ENCODE measurements at places on chromosomes 3 and 15. TPM values are rescaled to one million over a fixed set of nuclear protein-coding genes. Genes with fewer than 3 reads are reported as not detected.

- DNase-seq: no peak
These were observed 20.8 kb upstream of the NXPE3 start for GRCh38 chr3:101758224-101758623.

DNA sequence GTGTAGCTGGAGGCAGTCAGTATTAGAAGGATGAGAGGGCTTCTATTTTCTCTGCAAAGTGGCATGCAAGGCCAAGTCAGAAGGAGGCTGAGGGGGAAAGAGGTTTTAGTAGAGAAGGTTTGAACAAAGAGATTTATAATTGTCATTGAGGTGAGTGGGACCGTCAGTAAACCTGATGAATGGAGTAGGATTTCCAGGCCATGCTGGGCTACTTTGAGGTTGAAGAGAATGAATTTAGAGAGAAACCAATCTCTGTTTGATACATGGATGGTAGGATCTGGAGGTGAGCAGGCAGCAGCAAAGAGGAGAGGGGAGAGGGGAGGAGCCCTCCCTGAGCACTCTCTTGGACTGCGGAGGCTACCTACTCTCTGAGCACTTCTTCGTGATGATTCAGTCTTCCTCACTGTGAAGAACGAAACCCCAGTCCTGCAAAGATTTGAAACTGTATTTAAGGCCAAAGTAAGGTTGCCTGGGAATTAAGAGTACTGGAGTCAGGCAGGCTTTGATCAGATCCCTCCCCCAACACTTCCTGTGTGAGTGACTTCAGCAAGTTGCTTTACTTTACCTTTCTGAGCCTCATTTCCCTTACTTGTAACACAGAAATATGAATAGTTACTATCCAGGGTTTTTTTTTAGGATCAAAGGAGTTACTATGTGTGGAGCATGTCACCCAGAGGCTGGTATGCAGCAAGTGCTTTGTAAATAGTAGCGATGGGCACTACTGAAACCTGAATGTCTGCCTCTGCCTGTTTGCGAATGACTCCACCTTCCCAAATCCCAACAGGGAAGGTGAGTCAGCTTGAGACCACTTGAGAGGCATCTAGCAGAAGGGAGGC lies 75.8 kb downstream of the RPL39L start:
- no peak for DNase-seq

DNA sequence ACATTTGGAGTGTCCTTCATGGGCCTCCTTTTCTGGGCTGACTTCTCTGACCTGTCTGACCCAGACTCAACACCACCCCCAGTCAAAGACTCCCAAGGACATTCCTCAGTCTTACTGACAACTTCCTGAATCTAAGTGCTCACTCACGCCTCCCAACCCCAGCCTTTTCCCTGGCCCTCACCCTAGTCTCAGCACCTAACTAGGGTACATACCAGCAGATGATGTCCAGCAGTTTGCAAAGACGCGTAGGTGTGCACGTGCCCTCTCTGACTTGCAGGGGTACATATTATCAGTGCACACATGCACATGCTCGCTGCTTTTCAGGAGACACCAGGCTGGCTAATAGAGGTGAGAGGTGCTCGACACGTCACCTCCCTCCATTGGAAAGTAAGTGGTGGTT lies 38.7 kb upstream of the SLCO2A1 start:
- DNase-seq: no peak

GRCh38 chr3:120864541-120864940 lies 43.5 kb upstream of the STXBP5L start:
- DNase-seq: no peak

Gene TRAT1
- total RNA-seq: not detected

GRCh38 chr15:67106764-67107013 lies 41.3 kb downstream of the SMAD3 start:
- DNase-seq: no peak

Gene TMEM40
- not detected for total RNA-seq

DNA sequence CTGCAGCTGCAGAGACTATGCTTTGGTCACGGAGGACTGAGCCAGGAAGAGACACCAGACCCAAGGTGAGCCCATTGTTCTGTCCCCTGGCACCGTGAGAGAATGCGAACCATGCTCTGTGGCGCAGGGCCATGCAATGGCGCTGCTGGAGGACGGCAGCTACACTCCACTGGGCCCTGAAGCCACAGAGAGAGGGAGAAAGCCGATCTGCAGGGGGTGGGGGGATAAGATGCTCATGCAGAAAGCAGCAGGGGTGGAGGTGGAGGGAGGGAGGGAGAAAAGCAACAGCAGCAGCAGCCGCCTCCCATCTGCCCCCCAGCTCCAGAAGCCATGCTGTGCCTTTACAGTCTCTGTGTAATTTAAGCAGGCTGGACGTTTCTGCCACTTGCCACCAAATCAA lies 5.3 kb downstream of the BDH1 start:
- no peak for DNase-seq

Gene CGNL1
- total RNA-seq: 0.43 TPM

GRCh38 chr15:98382139-98382538 lies 266.2 kb upstream of the IGF1R start:
- no peak for DNase-seq

DNA sequence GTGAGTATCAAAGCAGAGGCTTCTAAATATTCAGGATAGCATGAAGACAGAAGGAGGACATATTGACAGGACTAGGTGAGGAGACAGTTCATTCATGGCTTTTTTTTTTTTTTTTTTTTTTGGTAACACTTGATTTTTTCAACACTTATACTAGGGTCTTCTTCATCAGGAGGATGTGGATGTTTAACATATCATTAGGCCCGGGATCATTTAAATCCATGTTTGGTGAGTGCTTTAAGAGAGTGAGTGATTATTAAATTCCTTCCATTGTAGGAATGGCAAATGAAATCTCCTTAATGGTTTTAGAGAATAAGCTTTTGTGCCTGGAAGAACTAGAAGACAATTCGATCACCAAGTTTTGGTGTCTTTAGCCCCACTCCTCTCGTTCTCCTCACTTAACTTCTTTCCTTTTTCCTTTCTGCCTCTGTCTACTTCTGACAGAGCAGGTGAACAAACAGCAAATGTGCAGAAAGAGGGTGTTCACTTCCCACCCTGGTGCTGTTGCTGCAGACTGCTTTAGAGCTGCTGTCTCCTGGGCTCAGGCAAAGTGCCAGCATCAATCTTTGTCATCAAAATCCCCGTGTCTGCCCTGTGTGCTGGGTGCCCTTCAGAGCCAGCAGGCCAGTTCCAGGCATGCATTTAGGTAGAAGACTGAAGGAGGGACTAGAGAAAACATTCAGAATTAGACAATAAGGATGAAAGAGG lies 35.6 kb upstream of the RAB11A start:
- no peak for DNase-seq

DNA sequence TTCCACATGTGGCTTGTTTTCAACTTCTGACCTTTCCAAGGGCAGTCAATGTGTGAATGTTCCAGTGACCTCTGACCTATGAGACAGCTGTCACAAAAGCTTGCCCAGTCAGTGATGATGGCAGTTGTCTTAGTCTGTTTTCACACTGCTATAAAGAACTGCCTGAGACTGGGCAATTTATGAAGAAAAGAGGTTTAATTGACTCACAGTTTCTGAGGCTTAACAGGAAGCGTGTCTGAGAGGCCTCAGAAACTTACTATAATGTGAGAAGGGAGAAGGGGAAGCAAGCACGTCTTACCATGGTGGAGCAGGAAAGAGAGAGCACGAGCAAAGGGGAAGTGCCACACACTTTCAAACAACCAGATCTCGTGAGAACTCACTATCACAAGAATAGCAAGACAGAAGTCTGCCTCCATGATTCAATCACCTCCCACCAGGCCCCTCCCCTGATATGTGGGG lies 95.6 kb downstream of the ECT2 start:
- no peak for DNase-seq

DNA sequence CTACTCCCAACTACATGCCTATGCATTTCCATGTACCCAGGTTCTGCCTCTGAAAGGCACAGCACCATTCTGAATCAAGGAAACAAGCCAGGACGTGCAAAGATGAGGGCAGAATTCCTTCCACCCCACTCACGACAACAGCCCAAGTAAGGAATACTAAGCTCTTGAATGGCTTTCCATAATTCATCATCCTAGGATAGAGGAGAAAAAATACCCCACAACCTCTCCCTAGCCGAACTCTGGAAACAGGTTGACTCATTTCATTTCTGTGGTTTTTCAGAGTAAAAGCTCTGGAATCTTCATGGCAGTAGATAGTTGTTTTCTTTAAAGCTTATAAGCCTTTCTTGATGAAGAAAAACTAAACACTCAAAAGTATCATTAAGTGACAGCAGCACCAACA lies 77.8 kb downstream of the PDZRN3 start:
- DNase-seq: peak; percentile 68

GRCh38 chr3:54213907-54214306 lies 91.6 kb downstream of the CACNA2D3 start:
- no peak for DNase-seq

GRCh38 chr15:88954431-88955277 lies 41.5 kb upstream of the MFGE8 start:
- DNase-seq: peak; percentile 25

- peak; percentile 56 for DNase-seq
These were observed at the start of gene CRTC3 for GRCh38 chr15:90529371-90530249. CRTC3 (plus strand) TSS chr15:90529923; CDS start chr15:90530072, 149 bp downstream.

Gene CYP19A1
- total RNA-seq: not detected

Gene CFAP161
- 0.86 TPM for total RNA-seq

GRCh38 chr15:34644851-34645250 lies 61.4 kb upstream of the GOLGA8B start:
- peak; percentile 8 for DNase-seq

Gene WDR93
- total RNA-seq: under 0.01 TPM

- DNase-seq: no peak
These were observed 82.0 kb downstream of the NTRK3 start for GRCh38 chr15:88174571-88174970.

Gene DALRD3
- total RNA-seq: 40.6 TPM

GRCh38 chr15:59492389-59493377 lies 54.7 kb downstream of the FAM81A start:
- peak; percentile 81 for DNase-seq

DNA sequence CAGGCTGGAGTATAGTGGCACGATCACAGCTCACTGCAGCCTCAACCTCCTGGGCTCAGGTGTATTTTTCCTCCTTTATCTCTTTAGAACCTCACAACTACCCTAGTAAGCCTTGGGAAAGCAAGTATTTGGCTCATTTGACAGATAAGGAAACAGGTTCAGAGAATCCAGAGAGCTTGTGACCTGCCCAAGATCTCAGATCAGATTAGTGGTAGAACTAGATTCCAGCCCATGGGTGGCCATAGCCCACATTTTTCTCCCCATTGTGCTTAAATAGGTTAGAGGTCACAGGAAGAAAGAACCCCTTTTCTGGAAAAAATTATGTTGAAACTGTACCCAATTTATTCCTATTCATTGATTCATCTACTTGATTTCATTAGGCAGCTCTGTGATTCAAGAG lies 64.3 kb downstream of the TSC22D2 start:
- no peak for DNase-seq

Gene CHRNA7
- not detected for total RNA-seq

Gene GOLGA6L4
- total RNA-seq: 1.3 TPM

- DNase-seq: peak; percentile 80
These were observed 7.1 kb downstream of the SCAMP2 start for GRCh38 chr15:74866090-74866489.

Gene ZNF385D
- 0.64 TPM for total RNA-seq

DNA sequence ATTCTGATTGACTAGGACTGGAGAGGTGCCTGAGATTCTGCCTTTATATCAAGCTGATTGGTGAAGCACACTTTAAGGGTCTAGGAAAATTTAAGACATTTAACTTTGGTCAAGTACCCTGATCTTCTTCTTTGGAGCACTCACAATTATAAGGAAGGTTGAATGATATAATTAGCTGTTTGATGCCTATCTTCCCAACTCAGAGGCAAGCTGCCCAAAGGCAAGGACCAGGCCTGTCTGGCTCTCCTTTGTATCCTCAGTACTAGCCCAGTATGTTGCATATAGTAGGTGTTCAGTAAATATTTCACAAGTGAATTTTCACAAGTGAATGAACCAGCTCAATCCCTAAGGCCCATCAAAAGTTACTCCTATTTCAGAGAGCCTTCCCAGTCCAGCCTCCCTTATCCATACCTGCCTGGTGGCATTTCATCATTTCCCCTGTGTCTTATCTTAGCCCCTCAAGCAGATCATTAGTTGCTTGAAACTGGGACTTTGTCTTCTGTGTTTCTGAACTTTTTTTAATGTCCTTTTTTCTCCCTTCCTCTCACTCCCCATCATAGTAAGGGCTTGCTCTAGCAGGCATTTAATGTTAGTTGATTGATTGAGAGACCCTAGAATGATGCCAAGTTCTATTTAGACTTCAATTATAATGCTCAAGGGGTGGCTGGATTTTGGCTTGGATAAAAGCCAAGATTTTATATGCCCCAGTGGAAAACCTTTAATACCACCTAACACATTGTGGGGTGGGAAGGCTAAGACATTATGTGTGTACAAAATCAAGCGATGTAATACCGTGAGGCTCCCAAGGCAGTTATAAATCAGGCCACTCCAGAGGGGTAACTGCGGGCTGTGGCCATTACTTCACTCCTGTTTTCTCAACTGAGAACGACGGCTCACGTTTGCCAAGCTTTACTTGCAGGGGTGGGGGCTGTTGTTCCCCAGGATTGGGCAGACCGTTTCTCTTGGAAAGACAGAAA lies 43.2 kb upstream of the BOC start:
- no peak for DNase-seq

Gene PML
- total RNA-seq: 49.6 TPM

Gene PYGO1
- 9.0 TPM for total RNA-seq

Gene TMCO5A
- not detected for total RNA-seq

DNA sequence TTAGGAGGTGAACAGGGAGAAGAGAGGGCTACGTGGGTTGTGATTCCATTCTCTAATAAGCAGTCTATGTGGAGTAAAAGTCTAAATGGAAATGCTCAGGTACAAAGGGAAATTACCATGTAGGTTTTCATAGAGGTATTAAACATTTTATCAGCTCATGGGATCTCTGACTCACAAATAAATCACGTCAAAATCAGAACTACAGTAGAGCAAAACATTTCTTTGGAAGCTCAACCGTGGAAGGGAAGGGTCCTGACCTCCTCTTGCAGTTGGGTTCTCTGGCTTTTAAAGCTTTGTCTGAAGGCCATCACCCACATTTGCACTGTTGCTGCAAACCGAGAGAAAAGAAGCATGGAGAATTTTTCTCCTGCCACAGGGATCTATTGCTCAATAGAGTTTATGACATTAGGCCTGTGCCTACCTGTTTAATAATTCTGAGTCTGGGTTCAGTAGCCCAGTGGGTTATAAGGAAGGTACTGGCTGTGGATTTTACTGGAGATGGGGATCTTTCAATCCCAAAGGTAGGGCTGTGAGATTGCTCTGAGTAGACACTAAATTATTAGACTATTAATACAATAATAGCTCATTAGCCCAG lies 24.2 kb upstream of the PGPEP1L start:
- no peak for DNase-seq
